ENCODE measurements at places on chromosomes 12 and 14.

- no peak overlapping the region for H3K27ac ChIP-seq
- H3K36me3 ChIP-seq, result no peaks in the 10 kb centered on the region
- H3K4me1 ChIP-seq, result no peaks in the 10 kb centered on the region
Observed at GRCh38 chr14:23375527-23376251, 1.2 kb upstream of the CMTM5 start.

DNA sequence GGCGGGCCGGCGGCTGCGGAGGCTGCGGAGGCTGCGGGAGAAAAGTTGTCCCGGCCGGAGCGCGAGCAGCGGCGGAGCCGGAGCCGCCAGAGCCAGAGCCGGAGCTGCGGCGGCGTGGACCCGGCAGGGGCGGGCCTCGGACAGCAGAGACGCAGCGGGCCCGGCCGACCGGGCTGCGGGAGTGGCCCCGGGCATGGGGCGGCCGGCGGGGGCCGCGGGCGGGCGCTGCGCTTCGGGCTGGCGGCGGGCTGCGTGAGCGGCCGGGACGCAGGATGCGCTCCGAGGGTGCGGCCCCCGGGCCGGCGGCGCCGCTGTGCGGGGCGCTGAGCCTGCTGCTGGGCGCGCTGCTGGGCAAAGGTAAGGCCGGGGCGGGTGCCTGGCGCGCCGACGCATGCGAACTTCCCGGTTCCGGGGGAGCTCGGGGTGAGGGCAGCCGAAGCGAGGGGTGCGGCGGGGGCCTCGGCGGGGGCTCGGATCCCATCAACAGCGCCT is at the start of gene TMEM132C:
Gene TMEM132C, plus strand, starts transcription at position 40 of the 492 bp plus-strand sequence. Its CDS starts 233 bp downstream, at position 273.
- DNase-seq, result no peak
- no peak within 1 kb of the TSS for H3K4me3 ChIP-seq

GRCh38 chr12:124862768-124863415 is 772 bp downstream of the SCARB1 start:
- peaks cover 18% of the 10 kb centered on the region for H3K4me1 ChIP-seq
- no peak overlapping the region for H3K27ac ChIP-seq
- H3K27me3 ChIP-seq, result no peaks in the 10 kb centered on the region

DNA sequence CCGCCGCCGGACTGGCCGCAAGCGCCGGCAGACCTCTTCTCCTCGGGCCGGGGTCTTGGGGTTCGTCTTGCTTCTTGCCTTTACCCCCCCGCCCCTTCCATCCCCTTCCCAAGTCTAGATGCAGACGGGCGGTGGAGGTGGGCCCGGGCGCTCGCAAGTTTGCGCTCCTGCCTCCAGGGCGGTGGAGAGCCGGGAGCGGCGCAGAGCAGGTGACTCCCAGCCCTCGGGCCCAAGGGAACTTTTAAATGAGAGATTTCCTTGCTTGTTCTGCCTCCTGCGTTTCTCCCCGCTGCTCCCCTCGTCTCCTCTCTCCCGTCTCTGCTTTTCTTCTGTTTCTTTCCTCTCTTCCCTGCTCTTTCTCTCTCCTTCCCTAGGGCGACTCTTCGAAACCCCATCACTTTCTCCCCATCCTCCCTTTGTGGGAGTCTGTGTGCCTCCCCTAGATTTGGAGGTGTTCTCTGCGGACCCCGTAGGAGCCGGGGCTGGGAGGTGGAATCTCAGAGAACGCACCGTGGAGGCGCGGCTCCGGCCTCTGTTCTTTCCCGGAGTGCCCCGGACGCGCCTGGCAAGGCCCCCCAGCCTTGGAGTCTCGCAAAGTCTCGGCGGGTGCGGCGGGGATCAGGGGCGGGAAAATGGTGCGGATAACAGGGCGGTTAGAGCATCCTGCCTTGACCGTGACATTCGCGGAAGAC is 114.7 kb upstream of the MYL2 start:
- peak overlapping the region; percentile 16 for H3K4me3 ChIP-seq
- H3K4me1 ChIP-seq, result peaks cover 29% of the 10 kb centered on the region
- H3K27me3 ChIP-seq, result peaks cover 68% of the 10 kb centered on the region
- no peaks in the 10 kb centered on the region for H3K36me3 ChIP-seq
- no peak for DNase-seq
- H3K27ac ChIP-seq, result no peak overlapping the region

- H3K36me3 ChIP-seq, result no peaks in the 10 kb centered on the region
- no peaks in the 10 kb centered on the region for H3K27me3 ChIP-seq
- no peak for DNase-seq
- no peak overlapping the region for H3K4me3 ChIP-seq
- H3K4me1 ChIP-seq, result peaks cover 12% of the 10 kb centered on the region
Observed at GRCh38 chr12:89528434-89528833, 2.6 kb upstream of the POC1B start.

GRCh38 chr12:54622463-54623183 is 12.1 kb downstream of the LACRT start:
- DNase-seq, result no peak
- H3K4me3 ChIP-seq, result no peak overlapping the region
- no peak overlapping the region for H3K27ac ChIP-seq
- no peaks in the 10 kb centered on the region for H3K4me1 ChIP-seq
- peaks cover 9% of the 10 kb centered on the region for H3K27me3 ChIP-seq

DNA sequence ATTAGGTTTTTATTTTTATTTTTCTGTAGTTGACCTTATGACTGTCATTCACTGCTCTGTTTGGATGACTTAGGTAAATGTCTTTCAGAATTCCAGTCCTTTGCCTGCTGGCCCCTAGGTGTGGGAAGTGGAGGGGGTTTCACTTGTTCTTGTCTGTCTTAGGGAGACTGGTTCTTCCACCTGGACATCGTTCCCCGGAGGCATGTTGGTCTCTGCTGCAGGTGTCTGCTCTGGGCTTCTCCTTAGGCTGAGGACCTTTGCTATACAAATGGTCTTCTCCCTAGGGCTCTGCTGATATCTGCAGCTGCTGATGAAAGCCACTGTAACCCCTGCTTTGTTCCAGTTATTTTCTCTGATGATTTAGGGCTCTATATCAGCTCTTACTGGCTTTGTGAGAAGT is 97.1 kb downstream of the OTOGL start:
- no peaks in the 10 kb centered on the region for H3K4me1 ChIP-seq
- no peaks in the 10 kb centered on the region for H3K36me3 ChIP-seq
- DNase-seq, result no peak

DNA sequence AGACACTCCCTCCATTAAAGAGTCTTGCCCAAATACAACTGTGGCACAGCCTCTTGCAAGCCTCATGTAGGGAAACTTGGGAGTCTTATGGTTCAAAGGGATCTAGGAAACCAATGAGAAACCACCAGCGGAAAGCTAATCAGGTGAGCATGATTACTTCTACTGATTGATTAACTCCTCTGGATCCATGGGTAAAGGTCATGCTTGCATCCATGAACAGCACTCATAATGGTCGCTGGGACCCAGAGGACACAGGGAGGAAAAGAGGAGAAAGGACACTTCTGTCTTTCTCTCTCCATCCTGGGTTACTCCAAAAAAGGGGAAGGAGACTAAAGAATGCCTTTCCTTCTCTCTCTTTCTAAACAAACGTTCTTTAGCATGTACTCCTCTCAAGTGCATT is 1397.2 kb downstream of the LRFN5 start:
- no peak overlapping the region for H3K27ac ChIP-seq
- no peaks in the 10 kb centered on the region for H3K36me3 ChIP-seq
- no peaks in the 10 kb centered on the region for H3K4me1 ChIP-seq
- no peak overlapping the region for H3K4me3 ChIP-seq
